ENCODE measurements at places on chromosomes 4 and X.

DNA sequence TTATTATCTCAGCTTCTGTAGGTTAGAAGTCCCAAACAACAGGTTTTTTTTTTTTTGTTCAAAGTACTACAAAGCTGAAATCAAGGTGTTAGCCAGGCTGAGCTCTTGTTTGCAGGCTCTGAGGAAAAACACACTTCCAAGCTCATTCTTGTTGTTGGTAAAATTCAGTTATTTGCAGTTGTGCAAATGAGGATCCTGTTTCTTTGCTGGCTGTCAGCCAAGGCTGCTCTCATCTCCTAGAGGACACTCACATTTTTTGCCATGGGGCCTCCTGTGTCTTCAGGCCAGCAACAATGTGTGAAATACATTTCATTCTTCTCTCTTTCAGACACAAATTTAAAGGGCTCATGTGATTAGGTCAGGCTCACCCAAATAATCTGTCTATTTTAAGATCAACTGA is 60.3 kb upstream of the HSD17B10 start:
- H3K4me3 ChIP-seq = no peak overlapping the region
- H3K36me3 ChIP-seq = no peaks in the 10 kb centered on the region
- DNase-seq = no peak

- no peak for DNase-seq
- H3K36me3 ChIP-seq = no peaks in the 10 kb centered on the region
- no peak overlapping the region for H3K27ac ChIP-seq
- no peaks in the 10 kb centered on the region for H3K27me3 ChIP-seq
- no peaks in the 10 kb centered on the region for H3K4me1 ChIP-seq
These were observed 52.6 kb downstream of the FAM114A1 start for GRCh38 chr4:38920186-38920585.

GRCh38 chr4:71520850-71521249 is 182.0 kb downstream of the SLC4A4 start:
- H3K36me3 ChIP-seq = no peaks in the 10 kb centered on the region
- H3K27me3 ChIP-seq = no peaks in the 10 kb centered on the region

- no peak for DNase-seq
- no peak overlapping the region for H3K4me3 ChIP-seq
- no peaks in the 10 kb centered on the region for H3K4me1 ChIP-seq
- no peak overlapping the region for H3K27ac ChIP-seq
These were observed 33.9 kb downstream of the PCGF3 start for GRCh38 chr4:739569-739968.

- no peaks in the 10 kb centered on the region for H3K27me3 ChIP-seq
- no peaks in the 10 kb centered on the region for H3K36me3 ChIP-seq
- DNase-seq = no peak
- H3K4me3 ChIP-seq = peak overlapping the region; percentile 91
- H3K4me1 ChIP-seq = peaks cover 9% of the 10 kb centered on the region
These were observed 1.2 kb upstream of the BLTP1 start for GRCh38 chr4:122150931-122151330.

- no peaks in the 10 kb centered on the region for H3K36me3 ChIP-seq
- H3K27ac ChIP-seq = no peak overlapping the region
- no peak for DNase-seq
- H3K4me1 ChIP-seq = no peaks in the 10 kb centered on the region
- H3K4me3 ChIP-seq = no peak overlapping the region
These were observed 94.3 kb upstream of the ATXN3L start for GRCh38 chrX:13414006-13414647.

DNA sequence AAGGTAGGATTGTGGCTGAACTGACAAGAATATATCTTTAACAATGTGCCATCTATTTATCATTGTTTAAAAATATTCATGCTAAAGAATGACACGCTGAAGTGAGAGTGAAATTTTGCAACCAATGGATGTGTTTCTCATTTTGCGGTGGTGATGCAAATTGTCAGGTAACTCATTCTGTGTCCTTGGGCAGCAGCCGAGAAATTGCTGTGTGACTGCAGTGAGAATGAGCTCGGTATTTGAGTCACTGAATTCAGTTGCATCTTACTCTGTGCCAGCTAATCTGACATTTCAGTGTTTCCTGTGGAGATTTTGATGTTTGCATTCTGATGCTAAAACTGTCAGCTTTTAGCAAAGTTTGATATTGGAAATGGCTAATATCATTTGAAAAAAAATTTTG is 28.1 kb downstream of the MCUB start:
- H3K36me3 ChIP-seq = no peaks in the 10 kb centered on the region
- H3K4me3 ChIP-seq = peak overlapping the region; percentile 3
- peaks cover 9% of the 10 kb centered on the region for H3K4me1 ChIP-seq
- H3K27ac ChIP-seq = no peak overlapping the region

- no peaks in the 10 kb centered on the region for H3K36me3 ChIP-seq
- H3K27me3 ChIP-seq = no peaks in the 10 kb centered on the region
- DNase-seq = no peak
- H3K4me1 ChIP-seq = no peaks in the 10 kb centered on the region
- no peak overlapping the region for H3K4me3 ChIP-seq
These were observed 279.1 kb upstream of the NRK start for GRCh38 chrX:105543283-105543682.

DNA sequence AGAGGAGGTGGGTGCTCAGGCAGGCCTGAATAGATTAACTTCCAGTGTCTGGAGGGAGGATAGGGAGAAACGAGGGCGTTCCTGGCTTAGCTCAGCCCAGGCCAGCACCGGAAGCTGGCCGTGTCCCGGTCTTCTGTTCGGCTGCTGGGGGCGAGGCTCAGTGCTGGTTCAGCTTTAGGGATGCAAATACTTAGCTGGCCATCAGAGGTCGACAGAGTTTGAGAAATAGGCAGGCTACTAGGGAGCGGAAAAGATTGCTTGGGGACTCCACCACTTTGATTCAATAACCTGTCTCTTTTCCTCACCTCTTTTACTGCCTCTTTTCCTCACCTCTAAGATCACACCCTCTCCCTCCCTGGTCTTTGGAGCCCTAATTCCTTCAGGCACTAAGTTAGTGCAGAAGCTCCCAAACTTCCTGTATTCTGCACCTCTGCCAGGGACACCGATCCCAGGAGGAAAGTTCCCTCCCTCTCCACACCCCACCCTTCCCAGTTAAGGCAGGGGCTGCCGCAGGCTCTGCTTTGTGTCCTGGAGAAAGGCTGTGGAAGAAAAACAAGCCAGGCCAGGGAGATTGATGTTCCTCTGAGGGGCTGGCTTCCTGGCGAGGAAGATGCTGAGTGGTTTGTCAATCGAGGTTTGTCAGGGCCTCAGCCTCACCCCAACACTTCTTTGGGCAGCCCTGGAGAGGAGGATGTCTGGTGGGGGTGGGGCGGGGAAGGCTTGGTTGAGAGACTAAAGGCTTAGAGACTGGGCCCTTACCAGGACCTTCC is 6.0 kb upstream of the EFNB1 start:
- DNase-seq = no peak
- H3K36me3 ChIP-seq = no peaks in the 10 kb centered on the region
- H3K27me3 ChIP-seq = no peaks in the 10 kb centered on the region
- no peak overlapping the region for H3K27ac ChIP-seq

DNA sequence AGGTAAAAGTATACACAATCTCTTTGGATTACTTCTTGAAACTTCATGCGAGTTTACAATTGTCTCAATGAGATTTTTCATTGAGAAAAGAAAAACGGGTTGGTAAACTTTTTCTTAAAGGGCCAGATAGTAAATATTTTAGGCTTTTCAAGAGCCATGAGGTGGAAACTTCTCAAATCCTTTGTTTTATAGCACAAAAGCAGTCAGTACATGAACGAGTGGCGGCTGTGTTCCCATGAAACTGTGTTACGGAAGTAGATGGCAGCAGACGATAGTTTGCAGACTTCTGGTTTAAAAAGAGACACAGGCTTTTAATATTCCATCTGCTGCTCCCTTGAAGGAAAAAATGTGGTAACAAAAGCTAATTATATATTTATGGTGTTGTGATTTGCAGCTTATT is 332.0 kb downstream of the TENM3 start:
- no peak overlapping the region for H3K27ac ChIP-seq
- H3K36me3 ChIP-seq = no peaks in the 10 kb centered on the region
- H3K4me3 ChIP-seq = no peak overlapping the region

DNA sequence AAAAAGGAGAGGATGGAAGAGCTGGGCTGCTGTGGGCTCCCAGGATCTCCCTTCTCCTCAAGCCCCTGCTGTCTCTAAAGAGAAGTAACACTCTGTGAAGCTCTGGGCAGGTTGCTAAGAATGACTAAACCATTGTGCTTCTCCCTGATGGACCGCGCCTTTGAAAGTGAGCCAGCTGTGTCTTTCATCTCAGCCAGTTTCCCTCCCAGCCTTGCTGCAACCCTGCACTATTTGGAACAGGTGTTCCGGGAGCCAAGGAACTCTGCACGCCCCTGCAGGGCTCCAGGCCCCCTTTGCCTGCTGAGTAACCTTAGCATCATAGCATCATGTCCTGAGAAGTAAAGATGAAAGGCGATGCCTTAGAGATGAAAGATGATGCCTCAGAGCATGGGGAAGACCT is 39.7 kb downstream of the SMIM20 start:
- no peak overlapping the region for H3K27ac ChIP-seq
- no peaks in the 10 kb centered on the region for H3K36me3 ChIP-seq
- peaks cover 5% of the 10 kb centered on the region for H3K27me3 ChIP-seq
- DNase-seq = no peak

GRCh38 chr4:95165926-95166524 is 382.7 kb downstream of the UNC5C start:
- H3K27me3 ChIP-seq = no peaks in the 10 kb centered on the region
- peak; percentile 17 for DNase-seq
- no peak overlapping the region for H3K27ac ChIP-seq
- H3K4me1 ChIP-seq = no peaks in the 10 kb centered on the region

DNA sequence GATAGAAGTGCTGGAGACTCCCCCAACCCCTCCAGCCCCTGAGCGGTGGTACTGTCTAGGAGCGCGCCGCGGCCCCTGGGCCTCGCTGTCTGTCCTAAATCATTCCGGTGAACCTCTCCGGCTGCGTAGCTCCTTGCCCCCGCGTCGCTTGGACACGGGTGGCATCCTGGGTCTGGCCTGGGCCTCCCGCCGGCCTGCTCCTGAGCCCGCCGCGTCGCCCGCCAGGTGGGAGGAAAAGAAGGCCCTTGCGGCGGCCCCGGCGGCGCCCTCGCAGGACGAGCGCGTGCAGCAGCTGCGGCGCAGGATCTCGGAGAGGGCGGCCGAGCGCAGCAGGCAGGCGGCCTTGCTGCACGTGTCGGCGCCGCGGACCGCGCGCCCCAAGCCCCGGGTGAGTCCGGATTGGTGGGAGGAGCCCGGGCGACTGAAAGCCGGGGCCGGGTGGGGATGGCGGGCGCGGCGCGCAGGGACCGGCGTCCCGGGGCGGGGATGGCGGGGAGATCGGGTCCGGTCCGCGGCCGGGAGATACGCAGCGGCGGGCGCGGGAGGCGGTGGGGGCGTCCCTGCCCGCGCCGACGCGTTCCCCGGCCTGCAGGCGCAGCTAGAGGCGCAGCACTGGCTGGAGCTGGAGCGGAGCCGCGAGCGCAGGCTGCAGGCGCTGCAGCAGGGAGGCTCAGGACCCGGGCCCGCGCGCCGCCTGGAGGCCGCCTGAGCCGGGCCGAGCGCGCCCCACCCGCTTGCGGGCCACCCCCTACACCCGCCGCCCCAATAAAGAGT is 6.5 kb upstream of the RNF4 start:
- H3K27me3 ChIP-seq = no peaks in the 10 kb centered on the region
- DNase-seq = no peak
- H3K36me3 ChIP-seq = no peaks in the 10 kb centered on the region
- H3K27ac ChIP-seq = no peak overlapping the region
- H3K4me1 ChIP-seq = peaks cover 4% of the 10 kb centered on the region

GRCh38 chr4:140102421-140102820 is 51.6 kb downstream of the MAML3 start:
- no peaks in the 10 kb centered on the region for H3K36me3 ChIP-seq
- H3K27ac ChIP-seq = no peak overlapping the region
- H3K27me3 ChIP-seq = no peaks in the 10 kb centered on the region

DNA sequence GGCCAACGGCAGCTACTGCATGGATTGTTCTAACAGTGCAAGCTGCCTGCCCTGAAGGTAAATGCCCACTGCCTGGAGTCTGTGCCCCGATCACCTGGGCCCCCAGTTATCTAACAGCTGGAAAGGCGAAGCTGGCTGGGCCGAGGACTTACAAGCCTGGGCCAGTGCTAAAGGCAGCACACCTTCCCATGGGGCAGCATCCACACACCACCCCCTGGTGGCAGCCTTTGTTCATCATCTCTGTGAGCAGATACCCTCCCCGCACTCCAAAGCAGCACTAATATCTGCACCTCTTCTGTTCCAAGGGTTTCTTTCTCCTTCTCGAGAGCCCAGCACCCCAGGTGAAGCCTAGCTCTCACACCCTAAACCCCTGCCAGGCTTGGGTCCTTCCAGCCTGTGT is 7.6 kb downstream of the SLC2A9 start:
- no peak overlapping the region for H3K27ac ChIP-seq
- H3K4me1 ChIP-seq = peaks cover 8% of the 10 kb centered on the region
- no peak overlapping the region for H3K4me3 ChIP-seq
- no peak for DNase-seq

DNA sequence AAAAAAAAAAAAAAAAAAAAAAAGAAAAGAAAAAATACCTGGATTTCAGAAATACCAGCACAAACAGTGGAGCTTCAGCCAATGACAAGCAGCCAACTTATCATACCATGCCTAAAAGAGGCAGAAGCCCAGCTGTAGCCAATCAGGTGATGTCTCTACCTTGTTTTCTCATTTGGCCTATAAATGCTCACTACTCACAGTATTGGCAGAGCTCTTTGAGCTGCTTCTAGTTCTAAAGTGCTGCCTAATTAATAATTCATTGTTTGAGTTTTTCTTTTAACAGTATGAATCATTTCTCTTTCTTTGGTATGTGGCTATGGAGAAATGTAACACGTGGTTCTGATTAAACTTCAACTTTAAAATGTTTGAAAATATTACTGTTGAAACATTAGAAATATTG is 188.8 kb upstream of the TECRL start:
- no peak overlapping the region for H3K27ac ChIP-seq
- H3K36me3 ChIP-seq = no peaks in the 10 kb centered on the region
- H3K4me3 ChIP-seq = no peak overlapping the region
- H3K4me1 ChIP-seq = no peaks in the 10 kb centered on the region
- no peak for DNase-seq
